Pulmonary artery endothelial cell (primary cell): ENCODE measurements at places on chromosomes 11 and 22. TPM values are rescaled to one million over a fixed set of nuclear protein-coding genes. Genes with fewer than 3 reads are reported as not detected.

GRCh38 chr22:22547692-22548300, 11.3 kb downstream of the PRAME start:
- no peak for DNase-seq

- DNase-seq: no peak
Observed at GRCh38 chr11:6326303-6326702, 6.0 kb upstream of the CAVIN3 start.

HPS5 gene
- total RNA-seq: 26.6 and 33.8 TPM in 2 replicates

DNA sequence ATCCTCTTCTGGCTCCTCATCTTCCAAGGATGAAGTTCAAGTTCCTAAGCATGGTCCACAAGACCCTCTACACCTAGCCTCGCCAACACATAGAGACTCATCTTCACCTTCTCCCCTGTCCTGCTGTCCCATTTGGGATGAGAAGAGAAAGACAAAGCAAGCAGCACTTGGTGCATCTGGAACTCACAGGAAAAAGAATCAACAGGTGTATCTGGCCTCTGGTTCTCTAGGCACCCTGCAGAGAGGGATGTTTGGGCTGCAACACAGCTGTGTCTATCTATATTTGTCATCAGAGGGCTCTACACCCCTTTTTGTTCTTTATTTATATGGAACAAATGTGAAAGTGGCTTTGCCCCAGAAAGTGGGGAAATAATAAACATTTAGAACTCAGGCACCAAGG, 82.1 kb upstream of the GALNT18 start:
- no peak for DNase-seq

TEAD1 gene
- total RNA-seq: 20.0 and 25.1 TPM in 2 replicates

TYR gene
- total RNA-seq: not detected in 2 replicates

DNA sequence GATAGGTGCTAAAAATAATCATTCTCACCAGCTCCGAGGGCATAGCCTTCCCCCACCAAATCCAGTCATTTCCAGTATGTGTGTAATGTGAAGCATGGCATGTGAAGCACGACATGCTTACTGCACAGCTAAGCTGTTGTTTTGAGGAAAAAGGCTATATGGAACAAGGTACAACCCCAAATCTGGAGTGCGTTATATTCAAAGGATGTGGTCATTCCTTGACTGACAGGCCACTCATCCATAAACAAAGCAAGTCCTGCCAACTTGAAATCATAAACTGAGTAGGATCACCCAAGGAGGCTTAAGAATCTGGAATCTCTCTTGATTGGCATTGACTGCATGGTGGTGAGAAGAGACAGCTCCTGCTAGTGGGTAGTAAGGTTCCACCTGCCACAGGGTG, 3.7 kb downstream of the MAP6 start:
- DNase-seq: no peak

- no peak for DNase-seq
Observed at GRCh38 chr11:99160447-99160846, 139.7 kb downstream of the CNTN5 start.

CYP2D6 gene
- total RNA-seq: 0.13 and 0.14 TPM in 2 replicates

DNA sequence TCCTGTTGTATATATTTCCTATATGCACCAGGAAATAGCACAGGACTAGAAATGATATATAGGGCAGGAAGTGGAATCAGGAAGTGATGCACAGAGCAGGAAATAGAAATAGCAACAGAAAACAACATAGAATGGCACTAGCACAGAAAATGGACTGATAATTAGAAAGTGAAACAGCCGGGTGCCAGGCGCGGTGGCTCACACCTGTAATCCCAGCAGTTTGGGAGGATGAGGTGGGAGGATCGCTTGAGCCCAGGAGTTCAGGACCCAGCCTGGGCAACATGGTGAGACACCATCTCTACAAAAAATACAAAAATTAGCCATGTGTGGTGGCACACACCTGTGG, 10.0 kb upstream of the RELT start:
- DNase-seq: no peak

DNA sequence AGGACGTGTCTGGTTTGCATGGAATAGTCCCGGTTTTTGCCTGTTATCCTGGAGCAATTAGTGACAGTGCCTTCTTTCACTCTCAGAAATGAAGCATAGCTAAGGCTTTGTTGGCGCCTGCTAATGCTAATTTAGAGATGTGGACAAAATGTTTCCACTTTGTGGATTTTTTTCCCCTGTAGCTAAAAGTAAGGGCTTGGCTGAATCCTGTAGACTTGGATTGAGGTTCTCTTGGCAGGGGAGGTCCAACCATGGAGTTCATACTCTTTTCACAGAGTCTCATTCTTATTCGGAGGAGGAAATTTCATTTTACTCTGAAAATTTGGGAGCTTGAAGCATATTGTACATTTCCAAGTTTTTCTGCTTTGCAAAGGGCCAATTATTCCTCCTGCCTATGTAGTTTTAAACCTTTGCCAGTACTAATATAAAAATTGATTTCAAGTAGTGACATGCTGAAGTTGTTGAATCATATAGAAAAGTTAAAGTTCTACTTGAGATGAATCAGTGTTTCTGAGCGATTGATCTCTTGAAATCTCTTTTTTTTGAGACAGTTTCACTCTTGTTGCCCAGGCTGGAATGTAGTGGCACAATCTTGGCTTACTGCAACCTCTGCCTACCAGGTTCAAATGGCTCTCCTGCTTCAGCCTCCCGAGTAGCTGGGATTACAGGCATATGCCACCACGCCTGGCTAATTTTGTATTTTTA, 20.0 kb downstream of the PPFIA1 start:
- no peak for DNase-seq

DNA sequence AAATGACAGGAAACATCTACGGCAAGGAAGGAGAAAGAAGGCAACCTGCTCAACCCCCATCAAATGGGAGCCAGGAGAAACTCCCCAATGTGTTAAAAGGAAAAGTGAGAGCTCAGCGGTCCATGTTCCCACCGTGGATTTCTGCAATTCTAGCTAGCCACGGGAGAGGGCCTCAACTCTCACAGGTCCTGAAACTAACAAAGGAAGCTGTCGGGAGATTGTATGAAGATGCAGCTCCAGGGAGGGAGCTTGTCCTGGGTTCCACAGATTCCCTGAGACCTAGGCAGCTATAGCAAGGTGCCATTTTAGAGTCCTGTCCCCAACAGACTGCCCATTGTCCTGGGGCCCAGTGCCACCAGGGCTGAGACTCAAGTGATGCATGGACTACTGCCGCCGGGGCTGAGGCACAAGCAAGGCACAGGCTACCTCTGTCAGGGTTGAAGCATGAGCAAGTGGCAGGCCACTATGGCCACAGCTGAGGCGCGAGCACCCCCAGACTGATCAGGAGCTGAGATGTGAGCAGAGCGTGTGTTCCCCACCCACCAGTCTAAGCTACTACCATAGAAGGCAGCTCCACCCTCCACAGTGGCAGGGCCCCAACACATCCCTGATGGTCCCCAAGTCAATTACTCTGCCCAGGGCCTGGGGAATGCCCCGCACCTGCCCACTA, 31.3 kb downstream of the RSF1 start:
- no peak for DNase-seq

DNA sequence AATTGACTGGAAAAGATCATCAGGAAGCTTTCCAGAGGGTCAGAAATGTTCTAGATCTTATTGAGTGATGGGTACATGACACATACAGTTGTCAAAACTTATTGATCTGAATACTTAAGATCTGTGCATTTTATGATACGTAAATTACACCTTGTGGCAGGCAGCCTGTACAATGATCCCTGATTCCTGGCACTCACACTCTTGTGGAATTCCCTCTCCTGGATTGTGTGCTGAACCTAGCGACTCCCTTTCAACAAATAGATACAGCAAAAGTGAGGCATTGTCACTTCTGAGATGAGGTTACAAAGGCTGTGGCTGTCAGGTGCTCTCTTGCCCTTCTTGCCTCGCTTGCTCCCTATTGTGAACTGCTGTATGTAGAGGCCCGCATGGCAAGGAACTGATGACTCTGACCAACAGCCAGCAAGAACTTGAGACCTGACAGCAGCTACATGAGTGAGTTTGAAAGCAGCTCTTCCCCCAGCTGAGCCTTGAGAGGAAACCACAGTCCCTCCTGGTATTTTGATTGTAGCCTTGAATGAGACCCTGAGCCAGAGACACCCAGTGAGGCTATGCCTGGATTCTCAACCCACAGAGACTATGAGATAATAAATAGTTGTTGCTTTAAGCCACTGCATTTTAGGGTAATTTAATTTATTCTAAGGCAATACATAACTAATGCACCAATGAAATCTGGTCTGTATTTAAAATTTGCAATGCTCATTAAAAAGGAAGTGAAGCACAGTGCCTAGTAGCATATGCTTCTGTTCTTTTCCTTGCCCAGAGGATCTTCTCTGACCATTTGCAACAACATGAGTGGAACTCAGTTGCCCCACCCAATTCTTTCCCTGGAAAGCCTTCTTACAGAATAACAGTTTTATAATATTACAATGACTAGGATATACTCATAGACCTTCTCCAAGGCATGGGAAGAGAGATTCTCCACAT, 60.5 kb upstream of the IZUMO1R start:
- DNase-seq: no peak

OLFML1 gene
- not detected in 2 replicates for total RNA-seq

HBD gene
- not detected in 2 replicates for total RNA-seq

GRCh38 chr11:34953955-34954354, 37.5 kb downstream of the PDHX start:
- no peak for DNase-seq

SLC22A8 gene
- total RNA-seq: not detected in 2 replicates

GRCh38 chr11:28701760-28702449, 593.7 kb downstream of the METTL15 start:
- DNase-seq: peak; percentile 41

- DNase-seq: no peak
Observed at GRCh38 chr22:46598737-46599424, 21.3 kb upstream of the GRAMD4 start.

PLAAT4 gene
- total RNA-seq: 2.9 and 4.2 TPM in 2 replicates

DNA sequence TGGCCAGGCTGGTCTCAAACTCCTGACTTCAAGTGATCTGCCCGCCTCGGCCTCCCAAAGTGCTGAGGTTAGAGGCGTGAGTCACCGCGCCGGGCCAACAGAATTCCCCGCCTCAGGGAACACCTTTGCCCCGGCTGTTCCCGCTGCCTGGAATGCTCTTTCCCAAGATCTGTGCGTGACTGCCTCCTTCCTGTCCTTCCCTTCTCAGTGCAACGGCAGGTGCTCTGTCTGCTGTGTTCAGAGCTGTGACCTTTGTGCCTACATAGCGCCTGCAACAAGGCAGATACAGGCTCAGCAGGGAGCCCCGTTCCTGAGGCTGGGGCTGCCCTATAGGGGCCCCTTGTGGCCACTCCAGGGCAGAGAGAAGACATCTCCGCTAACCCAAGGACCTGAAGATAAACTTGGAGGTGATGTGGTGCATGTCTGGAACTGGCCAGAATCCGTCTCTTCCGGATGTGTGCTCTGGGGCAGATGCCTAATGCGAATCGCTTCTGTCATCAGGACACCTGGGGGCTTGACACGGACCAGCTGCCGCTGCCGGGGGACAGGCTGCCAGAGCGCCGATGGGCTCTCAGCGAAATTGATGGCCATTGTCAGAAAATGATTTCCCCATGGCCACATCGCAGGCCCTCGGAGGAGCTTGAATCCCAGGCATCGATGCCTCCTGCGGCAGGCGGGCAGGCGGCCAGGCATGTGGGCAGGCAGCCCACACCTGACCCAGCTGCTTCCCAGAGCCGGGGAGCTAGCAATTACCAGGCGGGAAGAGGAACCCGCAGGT, 43.5 kb upstream of the TCF20 start:
- DNase-seq: no peak

DNA sequence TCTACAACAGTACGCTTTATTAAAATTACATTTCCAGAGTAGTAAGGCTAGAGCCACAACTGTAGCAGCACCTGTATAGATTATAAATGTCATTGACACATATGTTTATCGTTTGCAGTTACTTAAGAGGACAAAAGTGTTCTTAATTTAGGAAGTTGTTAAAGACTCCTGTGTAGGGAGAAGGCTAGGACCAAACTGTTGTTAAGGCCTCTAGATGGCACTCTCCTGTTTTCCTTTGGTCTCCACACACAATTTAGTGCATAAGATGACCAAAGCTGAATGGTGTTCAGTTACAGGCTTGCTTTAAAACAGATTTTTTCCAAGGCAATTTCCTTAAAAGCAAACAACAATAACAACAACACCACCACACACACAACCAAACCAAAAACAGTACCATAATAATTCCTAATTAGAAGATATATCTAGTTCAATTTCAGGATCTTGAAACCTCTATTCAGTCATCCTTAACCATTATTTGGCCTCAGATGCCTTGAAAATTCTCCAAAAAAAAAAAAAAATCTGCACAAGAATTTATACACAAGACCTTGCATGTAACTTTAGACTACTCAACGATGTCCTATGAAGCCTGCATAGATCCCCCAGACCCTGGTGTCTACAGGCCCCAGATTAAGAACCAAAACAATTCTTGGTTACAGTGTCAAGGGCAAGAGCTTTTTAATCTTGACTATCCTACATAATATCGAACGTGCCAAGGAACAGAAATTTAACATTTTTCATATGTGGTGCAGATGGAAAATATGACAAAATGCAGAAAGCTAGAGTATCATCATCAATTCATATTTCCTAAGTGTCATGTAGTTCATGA, 42.6 kb upstream of the APOA1 start:
- DNase-seq: peak; percentile 20

- DNase-seq: no peak
Observed at GRCh38 chr11:88320149-88320559, 17.4 kb downstream of the CTSC start.

DNA sequence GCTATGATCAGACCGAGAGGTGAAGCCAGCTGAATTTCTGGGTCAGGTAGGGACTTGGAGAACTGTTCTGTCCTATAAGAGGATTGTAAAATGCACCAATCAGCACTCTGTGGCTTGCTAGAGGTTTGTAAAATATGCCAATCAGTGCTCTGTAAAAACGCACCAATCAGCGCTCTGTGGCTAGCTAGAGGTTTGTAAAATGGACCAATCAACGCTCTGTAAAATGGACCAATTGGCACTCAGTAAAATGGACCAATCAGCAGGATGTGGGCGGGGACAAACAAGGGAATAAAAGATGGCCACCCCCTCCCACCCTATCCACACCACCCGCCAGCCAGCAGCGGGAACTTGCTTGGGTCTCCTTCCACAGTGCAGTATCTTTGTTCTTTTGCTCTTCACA, 6.4 kb upstream of the SEC14L4 start:
- DNase-seq: no peak

DNA sequence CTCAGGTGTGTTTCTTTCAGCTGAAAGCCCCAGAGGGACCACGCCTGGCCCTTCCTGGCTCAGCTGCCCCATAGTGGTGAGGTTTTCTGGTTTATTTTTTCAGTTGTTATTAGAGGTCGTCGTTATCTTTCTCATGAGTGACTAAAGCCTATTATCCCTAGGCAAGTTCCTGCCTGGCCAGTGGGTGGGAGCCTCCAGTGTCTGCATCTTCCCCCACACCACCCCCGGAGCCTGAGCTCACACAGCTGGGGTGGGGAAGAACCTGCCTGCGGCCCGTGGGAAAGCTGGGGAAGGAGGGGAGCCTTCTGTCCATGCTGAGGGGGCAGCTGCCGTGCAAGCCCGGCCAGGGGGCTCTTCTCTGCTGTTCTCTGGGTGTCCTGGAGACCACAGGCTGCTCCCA, 24.3 kb upstream of the PPFIA1 start:
- DNase-seq: no peak

GAB4 gene
- not detected in 2 replicates for total RNA-seq

TRIM22 gene
- 116 and 129 TPM in 2 replicates for total RNA-seq
